Naive thymus-derived CD4-positive, alpha-beta T cell (primary cell): ENCODE measurements at places on chromosomes 3 and 15. TPM values are rescaled to one million over a fixed set of nuclear protein-coding genes. Genes with fewer than 3 reads are reported as not detected.

DNA sequence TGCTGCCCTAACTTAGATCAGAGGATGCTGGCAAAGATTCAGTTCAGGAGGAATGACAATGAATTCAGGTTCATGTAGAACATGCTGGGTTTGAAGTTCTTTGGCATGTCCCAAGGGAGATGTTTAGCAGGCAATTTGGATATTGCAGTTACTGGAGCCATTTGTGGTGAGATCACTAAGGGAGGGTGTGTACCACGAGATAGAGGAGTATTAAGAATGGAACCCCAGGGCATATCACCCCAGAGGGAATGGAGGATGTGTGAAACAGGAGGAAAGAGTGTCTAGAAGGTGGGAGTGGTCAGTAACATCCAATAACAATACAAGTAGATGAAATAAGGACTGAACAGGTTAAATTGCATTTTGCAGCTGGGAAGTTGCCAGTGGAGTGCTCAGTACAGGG, 87.1 kb downstream of the CCR1 start:
- H3K4me3 ChIP-seq, result no peak overlapping the region
- no peaks in the 10 kb centered on the region for H3K27me3 ChIP-seq
- H3K27ac ChIP-seq, result no peak overlapping the region
- no peaks in the 10 kb centered on the region for H3K4me1 ChIP-seq

- no peaks in the 10 kb centered on the region for H3K4me1 ChIP-seq
- DNase-seq, result no peak
- no peaks in the 10 kb centered on the region for H3K36me3 ChIP-seq
- no peaks in the 10 kb centered on the region for H3K27me3 ChIP-seq
- H3K27ac ChIP-seq, result no peak overlapping the region
- H3K4me3 ChIP-seq, result no peak overlapping the region
Observed at GRCh38 chr15:44029003-44029402, 166.1 kb downstream of the FRMD5 start.

DNA sequence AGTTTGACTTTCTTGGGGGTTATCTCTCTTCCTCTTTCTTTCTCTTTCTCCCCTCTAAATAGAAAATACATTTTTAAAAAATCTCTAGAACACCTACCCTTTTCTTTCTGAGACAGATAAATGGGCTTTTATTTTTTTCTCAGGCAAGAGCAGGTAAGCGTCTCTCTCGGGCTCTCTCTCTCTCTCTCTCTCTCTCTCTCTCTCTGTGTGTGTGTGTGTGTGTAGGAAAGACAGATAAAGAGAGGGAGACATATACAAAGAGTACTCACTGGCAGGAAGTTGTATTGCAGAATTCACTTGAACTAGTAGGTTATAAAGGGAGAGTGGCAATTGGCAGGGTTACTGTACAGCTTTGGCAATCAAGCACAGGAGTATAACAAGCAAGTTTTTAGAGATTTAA, 118.1 kb upstream of the LSAMP start:
- no peaks in the 10 kb centered on the region for H3K4me1 ChIP-seq
- no peak overlapping the region for H3K4me3 ChIP-seq
- no peak for DNase-seq
- H3K27me3 ChIP-seq, result no peaks in the 10 kb centered on the region
- no peaks in the 10 kb centered on the region for H3K36me3 ChIP-seq

The MKRN3 gene
- total RNA-seq, result 1.1 TPM

- H3K27me3 ChIP-seq, result no peaks in the 10 kb centered on the region
- no peak for DNase-seq
- no peaks in the 10 kb centered on the region for H3K36me3 ChIP-seq
- no peaks in the 10 kb centered on the region for H3K4me1 ChIP-seq
- H3K27ac ChIP-seq, result no peak overlapping the region
- H3K4me3 ChIP-seq, result no peak overlapping the region
Observed at GRCh38 chr3:193488741-193489140, 66.0 kb downstream of the ATP13A4 start.

DNA sequence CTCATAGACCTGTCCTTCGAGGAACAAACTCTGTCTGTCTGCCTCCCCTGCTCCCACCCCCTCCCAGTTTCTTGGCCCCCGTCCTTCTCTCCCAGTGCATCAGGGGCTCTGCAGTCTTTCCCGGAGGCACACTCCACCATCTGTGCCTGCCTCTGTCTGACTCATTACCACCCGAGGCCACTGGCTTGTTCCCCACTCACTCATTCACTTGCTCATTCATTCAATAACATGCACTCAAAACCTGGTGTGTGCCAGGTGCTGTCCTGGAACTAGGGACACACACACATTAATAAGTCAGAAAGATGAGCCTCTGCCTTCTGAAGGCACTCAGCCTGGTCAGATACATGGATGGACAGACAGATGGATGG, 12.4 kb downstream of the AMIGO3 start:
- H3K27me3 ChIP-seq, result no peaks in the 10 kb centered on the region
- no peaks in the 10 kb centered on the region for H3K36me3 ChIP-seq
- no peak overlapping the region for H3K27ac ChIP-seq

GRCh38 chr15:24075420-24076089, 388.4 kb upstream of the NDN start:
- no peaks in the 10 kb centered on the region for H3K36me3 ChIP-seq
- no peak overlapping the region for H3K4me3 ChIP-seq
- no peak for DNase-seq
- no peaks in the 10 kb centered on the region for H3K27me3 ChIP-seq
- no peaks in the 10 kb centered on the region for H3K4me1 ChIP-seq
- H3K27ac ChIP-seq, result no peak overlapping the region

DNA sequence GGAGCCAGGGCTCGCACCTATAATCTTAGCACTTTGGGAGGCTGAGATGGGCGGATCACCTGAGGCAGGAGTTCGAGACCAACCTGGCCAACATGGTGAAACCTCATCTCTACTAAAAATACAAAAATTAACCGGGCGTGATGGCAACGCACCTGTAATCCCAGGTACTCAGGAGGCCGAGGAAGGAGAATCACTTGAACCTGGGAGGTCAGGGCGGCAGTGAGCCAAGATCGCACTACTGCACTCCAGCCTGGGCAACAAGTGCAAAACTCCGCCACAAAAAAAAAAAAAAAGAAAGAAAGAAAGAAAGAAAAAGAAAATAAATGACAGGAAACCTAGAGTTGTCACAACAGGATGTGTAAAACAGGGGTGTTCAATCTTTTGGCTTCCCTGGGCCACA, 3.0 kb upstream of the NMB start:
- peaks cover 5% of the 10 kb centered on the region for H3K4me1 ChIP-seq
- H3K27ac ChIP-seq, result no peak overlapping the region
- no peaks in the 10 kb centered on the region for H3K27me3 ChIP-seq
- no peaks in the 10 kb centered on the region for H3K36me3 ChIP-seq

GRCh38 chr15:27232876-27233275, 261.9 kb downstream of the GABRG3 start:
- no peaks in the 10 kb centered on the region for H3K36me3 ChIP-seq
- no peaks in the 10 kb centered on the region for H3K4me1 ChIP-seq

- H3K27ac ChIP-seq, result no peak overlapping the region
- H3K27me3 ChIP-seq, result no peaks in the 10 kb centered on the region
- no peak overlapping the region for H3K4me3 ChIP-seq
Observed at GRCh38 chr3:158165730-158166129, 55.8 kb downstream of the RSRC1 start.

DNA sequence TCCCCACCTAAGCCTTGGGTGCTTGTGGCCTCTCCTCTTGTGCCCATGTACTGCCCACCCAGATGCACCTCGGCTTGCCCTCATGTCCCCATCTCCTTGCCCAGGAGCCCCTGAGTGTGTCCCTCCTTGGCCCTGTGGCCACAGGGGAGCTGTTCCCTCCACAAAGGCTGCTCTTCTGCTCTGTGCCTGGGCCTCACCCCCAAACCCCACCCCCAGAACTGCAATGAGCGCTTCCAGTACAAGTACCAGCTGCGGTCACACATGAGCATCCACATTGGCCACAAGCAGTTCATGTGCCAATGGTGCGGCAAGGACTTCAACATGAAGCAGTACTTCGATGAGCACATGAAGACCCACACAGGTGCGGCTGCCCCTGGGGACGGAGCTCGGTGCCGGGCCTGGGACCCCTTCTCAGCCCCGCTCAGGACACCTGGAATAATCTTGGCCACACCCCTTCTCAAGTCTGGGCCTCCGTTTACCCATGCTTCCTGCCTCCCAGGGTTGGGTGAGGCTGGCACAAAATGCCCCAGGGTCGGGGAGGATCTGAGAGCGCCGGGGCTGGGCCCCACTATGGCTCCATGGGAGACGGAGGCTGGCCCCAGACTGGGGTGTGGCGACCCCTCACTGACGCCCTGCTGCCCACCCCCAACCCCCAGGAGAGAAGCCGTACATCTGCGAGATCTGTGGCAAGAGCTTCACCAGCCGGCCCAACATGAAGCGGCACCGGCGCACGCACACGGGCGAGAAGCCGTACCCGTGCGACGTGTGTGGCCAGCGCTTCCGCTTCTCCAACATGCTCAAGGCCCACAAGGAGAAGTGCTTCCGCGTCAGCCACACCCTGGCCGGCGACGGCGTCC, 10.3 kb downstream of the ZBTB47 start:
- no peaks in the 10 kb centered on the region for H3K27me3 ChIP-seq
- H3K4me1 ChIP-seq, result no peaks in the 10 kb centered on the region
- no peak for DNase-seq
- H3K27ac ChIP-seq, result no peak overlapping the region

DNA sequence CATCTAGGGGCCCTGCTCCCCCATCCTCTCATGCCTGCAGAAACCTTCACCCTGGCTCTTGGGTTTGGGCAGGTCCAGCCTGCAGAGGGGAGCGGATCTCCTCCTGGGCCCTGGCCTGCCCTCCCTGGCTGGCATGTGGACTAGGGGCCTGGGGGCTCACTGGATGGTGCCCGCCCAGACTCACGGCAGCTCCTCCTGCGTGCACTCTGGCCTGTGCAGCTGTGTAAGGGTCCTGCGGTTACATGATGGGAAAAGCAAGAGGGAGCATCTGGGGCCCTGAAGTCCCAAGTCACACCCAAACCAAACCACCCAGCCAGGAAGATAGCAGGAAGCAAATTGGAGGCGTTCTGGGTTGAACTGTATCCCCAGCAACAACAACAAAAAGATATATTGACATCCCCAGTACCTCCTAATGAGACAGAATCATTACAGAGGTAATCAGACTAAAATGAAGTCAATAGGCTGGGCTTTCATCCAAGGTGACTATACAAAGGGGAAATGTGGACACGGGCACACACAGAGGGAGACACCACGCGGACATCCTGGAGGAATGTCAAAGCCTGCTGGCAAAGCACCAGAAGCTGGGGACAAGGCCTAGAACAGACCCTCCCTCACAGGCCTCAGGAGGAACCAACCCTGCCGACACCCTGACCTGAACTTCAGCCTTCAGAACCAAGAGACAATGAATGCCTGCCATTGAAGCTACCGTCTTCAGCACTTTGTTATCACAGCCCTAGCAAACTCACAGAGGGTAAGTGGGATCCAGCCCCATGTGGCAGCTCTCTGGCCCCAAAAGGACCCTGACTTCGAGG, 10.4 kb upstream of the CLK3 start:
- no peaks in the 10 kb centered on the region for H3K4me1 ChIP-seq
- H3K27ac ChIP-seq, result no peak overlapping the region
- H3K4me3 ChIP-seq, result no peak overlapping the region
- H3K36me3 ChIP-seq, result no peaks in the 10 kb centered on the region
- DNase-seq, result no peak
- no peaks in the 10 kb centered on the region for H3K27me3 ChIP-seq

DNA sequence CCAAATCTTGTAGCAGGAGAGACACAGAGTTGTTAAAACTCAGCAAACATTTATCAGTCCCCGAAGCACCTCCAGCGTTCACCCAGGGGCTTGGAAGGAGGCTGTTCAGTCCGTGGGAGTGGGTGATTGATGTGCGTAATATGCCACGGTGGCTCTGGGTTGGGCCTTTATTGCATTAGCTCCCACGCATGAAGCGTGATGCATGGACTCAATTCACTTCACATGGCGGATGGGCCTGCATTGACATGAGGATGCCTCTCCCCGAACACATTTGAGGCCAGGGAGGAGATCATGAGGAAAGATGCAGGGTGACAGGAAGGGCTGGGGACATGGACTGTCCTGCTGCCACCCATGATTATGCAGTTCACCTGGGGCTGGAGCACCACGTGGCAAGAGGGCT, 126.5 kb downstream of the FAM43A start:
- H3K27me3 ChIP-seq, result no peaks in the 10 kb centered on the region
- H3K27ac ChIP-seq, result no peak overlapping the region
- no peak for DNase-seq

- H3K27me3 ChIP-seq, result no peaks in the 10 kb centered on the region
- no peaks in the 10 kb centered on the region for H3K4me1 ChIP-seq
- no peaks in the 10 kb centered on the region for H3K36me3 ChIP-seq
- no peak for DNase-seq
- H3K27ac ChIP-seq, result no peak overlapping the region
- H3K4me3 ChIP-seq, result no peak overlapping the region
Observed at GRCh38 chr3:64825404-64826120, 137.8 kb upstream of the ADAMTS9 start.

DNA sequence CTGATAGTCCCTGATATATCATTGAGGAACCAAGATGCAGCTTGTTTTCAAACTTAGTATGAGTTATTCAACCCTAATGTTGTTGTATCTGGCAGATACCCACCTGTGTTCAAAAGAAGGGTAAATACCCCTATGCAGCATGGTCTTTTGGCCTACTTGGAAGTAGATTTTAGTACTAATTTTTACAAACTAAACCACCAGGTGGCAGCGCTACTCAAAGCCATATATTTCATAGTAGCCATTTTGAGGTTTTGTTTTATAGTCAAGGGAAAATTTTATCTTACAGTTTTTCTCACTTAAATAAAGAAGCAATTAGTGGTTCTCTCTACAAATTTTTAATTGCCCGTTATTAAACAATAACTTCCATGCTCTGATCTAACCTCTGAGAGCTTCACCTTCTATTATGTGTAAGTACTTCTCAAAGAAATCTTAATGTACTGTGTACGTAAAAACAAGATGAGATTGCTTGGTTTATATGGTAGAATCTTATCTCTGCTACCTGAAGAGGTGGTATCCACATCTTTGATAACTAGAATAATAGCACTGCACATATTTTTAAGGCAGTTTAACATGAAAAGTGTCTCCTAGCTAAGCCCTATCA, 31.5 kb upstream of the MLF1 start:
- no peaks in the 10 kb centered on the region for H3K4me1 ChIP-seq
- no peak overlapping the region for H3K27ac ChIP-seq
- no peaks in the 10 kb centered on the region for H3K27me3 ChIP-seq

The TEX9 gene
- 0.20 and 1.6 TPM in 2 replicates for total RNA-seq

The CILP gene
- total RNA-seq, result 0.44 TPM

GRCh38 chr15:98330258-98330657, 318.1 kb upstream of the IGF1R start:
- H3K4me1 ChIP-seq, result no peaks in the 10 kb centered on the region
- no peak overlapping the region for H3K4me3 ChIP-seq
- H3K27me3 ChIP-seq, result no peaks in the 10 kb centered on the region

- H3K36me3 ChIP-seq, result no peaks in the 10 kb centered on the region
- H3K27ac ChIP-seq, result no peak overlapping the region
- H3K4me3 ChIP-seq, result no peak overlapping the region
- DNase-seq, result no peak
Observed at GRCh38 chr3:147417551-147418295, 8.6 kb downstream of the ZIC1 start.

The DLEC1 gene
- 5.6 TPM for total RNA-seq

- no peaks in the 10 kb centered on the region for H3K36me3 ChIP-seq
- no peak for DNase-seq
- no peaks in the 10 kb centered on the region for H3K27me3 ChIP-seq
- H3K4me3 ChIP-seq, result no peak overlapping the region
Observed at GRCh38 chr3:117228466-117228865, 518.9 kb downstream of the TUSC7 start.

The GREM1 gene
- not detected for total RNA-seq

The LRRC31 gene
- total RNA-seq, result not detected
